ENCODE measurements at places on chromosomes 11 and 22.

- DNase-seq: no peak
These were observed 99.9 kb downstream of the MED15 start for GRCh38 chr22:20607157-20607907.

DNA sequence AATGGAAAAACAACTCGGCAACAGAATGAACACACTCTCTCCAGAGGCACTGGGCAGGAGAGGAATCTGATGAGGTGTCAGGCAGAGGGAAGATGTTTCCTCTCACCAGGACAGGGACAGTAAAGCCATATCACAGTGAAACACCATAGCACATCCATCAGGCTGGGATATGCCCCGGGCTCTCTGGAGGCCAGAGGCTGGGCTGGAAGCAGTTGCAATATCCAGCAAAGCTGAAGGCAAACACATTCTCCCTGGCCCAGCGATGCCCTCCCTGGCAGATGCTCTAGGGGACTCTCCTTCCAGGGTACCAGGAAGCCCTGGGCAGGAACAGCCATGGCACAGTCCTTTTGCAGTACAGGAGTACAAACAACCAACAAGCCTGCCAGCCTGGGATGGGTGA is 11.1 kb downstream of the RSPH14 start:
- no peak for DNase-seq

DNA sequence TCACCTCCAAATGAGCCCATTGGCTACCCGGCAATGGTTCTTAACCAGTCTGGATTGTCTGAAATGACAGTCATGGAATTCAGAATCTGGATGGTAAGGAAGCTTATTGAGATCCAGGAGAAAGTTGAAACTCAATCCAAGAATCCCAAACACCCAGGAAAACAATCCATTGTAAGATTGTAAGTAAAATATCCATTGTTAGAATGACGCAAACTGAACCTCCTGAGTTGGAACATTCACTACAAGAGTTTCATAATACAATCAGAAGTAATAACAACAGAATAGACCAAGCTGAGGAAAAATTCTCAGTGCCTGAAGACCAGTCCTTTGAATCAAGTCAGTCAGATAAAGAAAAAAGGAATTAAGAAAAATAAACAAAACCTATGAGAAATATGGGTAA is 22.1 kb downstream of the OR8G5 start:
- DNase-seq: no peak

DNA sequence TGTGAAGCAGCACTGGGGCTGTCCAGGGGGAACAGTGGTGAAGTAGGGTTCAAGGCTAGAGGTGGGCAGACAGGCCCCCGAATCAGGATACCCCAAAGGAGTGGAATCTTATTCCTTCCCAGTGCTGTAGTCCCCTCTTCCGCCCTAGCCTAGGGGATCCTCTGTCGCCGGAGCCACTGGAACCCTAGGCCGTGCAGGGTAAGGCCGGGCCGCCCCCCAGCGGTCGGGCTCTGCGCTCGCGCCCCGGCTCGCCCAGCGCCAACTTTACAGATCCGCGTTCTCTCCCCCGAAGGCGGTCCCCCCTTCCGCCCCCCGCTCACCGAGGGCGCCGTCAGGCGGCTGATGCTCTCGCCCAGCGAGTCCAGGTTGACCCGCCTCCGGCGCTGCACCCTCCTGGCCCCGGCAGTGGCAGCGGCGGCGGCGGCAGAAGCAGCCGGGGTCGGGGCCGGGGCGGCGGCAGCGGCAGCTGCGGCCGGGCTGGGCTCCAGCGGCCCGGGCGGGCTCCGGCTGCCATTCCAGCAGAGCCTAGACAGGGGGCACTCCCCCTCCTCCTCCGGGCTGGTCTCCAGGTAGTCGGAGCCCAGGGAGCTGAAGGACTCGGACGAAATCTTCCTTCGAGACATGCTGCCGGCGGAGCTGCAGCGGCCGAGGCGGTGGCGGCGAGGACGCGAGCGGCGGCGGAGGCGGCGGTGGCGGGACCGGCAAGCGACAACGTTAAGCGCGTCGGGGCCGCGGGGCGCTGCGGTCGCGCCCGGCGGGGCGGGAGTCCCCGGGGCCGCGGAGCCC is 650 bp downstream of the GUCY1A2 start:
- DNase-seq: no peak

GRCh38 chr11:12817681-12818332 is 143.6 kb downstream of the TEAD1 start:
- DNase-seq: no peak

DNA sequence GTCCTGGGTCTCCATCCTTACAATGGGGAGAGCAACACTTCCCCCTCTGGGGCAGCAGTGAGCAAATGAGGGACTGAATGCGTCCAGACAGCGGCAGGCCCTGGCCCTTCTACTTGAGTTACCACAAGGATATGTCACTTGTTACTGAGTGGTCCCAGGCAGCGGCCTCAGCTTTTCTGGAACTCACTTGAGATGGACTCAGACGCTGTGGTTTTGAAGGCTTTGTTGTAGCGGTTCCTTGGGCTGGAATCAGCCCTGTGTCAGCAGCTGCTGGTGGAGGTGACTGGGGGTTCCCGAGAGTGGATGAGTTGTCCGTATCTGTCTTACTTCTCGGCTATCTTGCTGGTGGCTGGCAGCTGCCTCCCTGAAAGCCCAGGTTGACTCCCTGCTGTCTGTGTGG is 77.0 kb downstream of the MICAL2 start:
- no peak for DNase-seq

DNA sequence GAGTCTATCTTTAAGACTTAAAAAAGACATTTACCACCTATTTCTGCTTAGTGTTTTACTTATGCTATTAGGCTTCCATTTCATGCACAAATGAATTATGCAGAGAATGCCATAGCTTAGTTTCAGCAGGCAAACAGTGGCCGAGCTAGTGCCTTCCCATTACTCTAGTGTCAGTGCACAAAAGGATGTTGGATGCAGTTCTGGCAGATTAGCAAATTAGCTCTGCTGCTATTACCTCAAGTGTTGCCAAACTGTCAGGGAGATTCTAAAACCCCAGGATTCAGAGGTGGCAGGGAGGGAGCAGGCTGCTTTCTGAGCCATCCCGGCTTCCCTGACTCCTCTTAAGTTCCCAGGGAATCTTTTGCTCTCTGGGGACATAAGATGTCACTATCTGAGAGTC is 209.4 kb upstream of the NCAM1 start:
- DNase-seq: no peak
